ENCODE measurements at places on chromosomes 4 and X.

GRCh38 chr4:23923840-23924239, 34.0 kb upstream of the PPARGC1A start:
- DNase-seq, result no peak

- DNase-seq, result no peak
Measured at GRCh38 chrX:9905721-9906120, 61.4 kb upstream of the CLDN34 start.

DNA sequence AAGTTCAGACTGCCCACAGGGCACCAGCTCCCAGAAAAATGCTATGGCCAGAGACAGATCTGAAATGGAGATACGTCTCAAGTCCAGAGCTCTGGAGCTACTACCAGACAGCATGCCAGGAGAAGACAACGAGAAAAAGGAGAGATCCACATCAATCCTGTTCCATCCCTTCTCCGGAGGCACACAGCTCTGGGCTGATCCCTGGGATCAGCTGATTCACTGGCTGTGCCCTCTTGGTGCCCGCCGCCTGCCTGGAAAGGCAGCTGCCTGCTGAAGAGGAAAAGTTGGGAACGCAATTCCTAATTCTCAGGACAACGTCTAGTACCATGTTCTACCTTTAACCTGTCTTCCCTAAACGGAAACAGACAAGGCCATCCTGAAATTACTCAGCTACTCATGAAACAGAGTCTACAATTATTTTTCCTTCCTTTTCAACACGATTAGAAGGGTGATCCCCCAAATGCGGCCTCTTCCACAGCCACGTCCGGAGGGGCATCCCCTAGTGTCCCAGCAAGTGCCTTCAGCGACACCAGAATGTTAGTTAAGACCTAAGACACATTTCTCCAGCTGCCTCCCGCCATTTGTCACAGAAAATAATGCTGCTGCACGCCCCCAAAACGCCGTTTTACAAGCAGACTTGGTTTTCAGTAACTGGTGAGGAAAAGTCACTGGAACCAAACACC, 2.4 kb downstream of the ZFYVE28 start:
- no peak for DNase-seq

- DNase-seq, result no peak
Measured at GRCh38 chrX:78321809-78322208, 5.6 kb downstream of the CYSLTR1 start.

GRCh38 chr4:20474119-20474518, 222.4 kb downstream of the SLIT2 start:
- no peak for DNase-seq

DNA sequence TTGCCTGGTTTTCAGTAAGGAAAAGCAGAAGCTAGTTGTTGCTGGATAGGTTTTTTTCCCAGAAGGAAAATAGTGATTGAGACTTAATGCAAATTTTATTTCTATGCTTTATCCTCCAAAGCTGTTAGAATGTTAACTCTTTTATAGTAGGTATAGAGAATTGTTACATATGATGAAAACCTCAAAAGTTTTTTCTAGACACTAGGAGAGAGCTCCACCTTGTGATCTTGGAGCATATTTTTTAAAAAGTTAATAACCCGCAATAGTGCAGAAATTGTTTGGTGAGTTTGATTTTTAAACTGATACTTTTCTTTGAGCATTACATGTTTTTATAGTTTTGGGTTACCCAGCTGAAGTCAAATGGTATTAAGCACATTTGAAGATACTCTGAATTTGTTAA, 56.5 kb downstream of the STAG2 start:
- DNase-seq, result no peak

DNA sequence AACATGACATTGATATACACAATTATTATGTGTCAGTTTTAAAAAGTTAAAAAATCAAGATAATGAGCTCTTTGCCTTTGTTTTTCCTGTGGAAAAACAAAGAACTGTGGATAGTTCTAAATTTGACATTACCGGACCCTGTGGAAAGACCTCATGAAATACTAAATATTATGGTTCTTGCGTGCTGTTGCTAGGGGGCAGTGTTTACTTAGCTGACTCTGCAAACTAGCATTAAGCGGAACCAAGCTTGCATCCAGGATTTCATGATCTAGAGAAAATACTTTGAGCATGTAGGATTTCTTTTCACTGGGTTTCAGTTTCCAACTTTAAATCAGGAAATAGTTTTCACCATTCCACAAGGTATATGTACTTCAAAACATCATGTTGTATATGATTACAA, 33.6 kb downstream of the CLCN4 start:
- DNase-seq, result no peak

DNA sequence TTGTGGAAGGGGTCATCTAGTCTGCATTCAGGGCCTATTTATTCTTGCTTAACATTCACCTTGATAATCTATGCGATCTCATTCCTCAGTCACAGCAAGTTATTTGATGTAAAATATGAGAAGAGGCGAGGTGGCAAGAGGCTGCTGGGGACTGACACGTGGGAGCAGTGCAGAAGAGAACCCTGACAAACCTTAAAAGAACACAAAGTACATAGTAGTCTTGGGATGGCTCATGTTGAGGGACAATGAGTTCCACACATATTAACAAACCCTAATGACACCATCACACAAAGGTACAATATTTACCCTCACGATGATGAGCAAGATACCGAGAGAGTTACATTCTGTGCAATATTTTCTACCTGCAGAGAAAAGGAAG, 57.5 kb downstream of the MAML3 start:
- no peak for DNase-seq

DNA sequence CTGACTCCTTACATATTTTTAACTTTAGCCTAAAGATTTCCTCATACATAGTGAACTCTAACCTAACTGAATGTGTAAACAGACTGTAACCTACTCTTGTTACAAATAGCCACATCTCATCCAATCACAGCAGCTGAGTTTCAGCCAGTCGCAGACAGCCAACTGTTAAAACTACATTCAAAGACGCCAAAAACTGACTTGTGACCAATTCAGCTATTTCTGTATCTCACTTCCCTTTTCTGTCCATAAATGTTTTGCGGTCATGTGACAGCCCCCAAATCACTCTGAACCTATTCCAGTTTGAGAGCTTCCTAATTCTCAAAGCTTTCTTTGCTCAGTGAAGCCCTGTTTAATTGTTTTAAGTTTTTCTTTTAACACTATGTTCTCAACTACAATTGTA, 2731.9 kb downstream of the ARAP2 start:
- no peak for DNase-seq

DNA sequence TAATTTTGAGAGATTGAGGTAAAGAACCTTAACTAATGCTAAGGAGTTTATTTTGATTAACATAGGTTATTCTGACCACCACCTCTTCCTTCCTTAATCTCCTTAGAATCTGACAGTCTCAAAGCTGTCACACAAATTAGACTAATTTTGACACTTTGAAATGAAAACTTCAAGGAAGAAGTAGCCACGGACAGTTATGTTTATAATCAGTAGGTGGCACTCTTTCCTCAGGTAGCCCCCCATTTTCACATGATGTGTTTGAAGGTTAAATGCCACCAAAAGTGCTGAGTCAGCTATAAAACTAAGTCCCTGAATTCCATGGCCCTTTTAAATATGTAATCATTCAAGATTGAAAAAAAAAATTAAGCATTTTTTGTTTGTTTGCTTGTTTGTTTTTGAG, 22.4 kb downstream of the TMEM33 start:
- DNase-seq, result no peak

DNA sequence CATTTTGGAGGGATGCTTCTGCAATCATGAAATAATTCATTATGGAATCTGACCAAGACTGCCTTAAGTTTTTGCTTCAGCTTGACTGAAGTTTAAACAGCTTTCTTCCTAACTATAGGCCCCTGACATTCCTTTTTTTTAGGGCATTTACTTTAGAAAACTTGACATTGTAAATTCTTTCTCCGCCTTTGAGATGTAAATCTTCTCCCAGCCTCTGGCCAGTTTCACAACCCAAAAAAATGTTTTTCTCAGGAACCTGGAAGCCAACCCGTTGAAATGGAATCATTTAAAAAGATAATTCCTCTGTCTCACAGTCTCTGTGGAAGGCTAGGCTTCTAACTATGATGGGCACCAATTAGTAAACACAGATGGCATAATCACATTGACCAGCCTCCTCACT, 710.4 kb upstream of the PABPC4L start:
- DNase-seq, result no peak

DNA sequence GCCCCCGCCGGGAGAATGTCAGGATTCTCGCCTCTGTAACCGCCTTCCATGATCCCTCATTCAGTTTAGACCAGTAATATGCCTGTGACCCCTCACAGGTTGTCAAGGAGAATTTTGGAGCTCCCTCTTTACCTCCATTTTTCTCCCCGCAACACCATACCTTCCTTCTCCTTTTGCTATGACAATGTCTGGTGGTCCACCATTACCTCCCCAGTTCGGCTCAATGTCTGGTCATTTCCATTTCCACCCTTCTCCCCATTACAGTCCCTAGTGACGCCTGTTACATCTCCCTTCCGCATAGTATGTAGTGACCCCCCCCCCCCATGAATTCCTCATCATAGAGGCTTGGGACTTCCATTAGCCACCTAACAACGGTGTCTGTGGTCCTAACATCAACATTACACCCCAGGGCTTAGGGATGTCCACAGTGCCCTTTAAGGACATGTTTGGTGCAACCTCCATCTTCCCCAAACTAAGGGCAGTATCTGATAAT, 700 bp downstream of the ARAF start:
- DNase-seq, result no peak

- DNase-seq, result no peak
Measured at GRCh38 chr4:111434586-111434985, 710.7 kb upstream of the FAM241A start.

GRCh38 chr4:36609661-36610060, 328.2 kb downstream of the DTHD1 start:
- no peak for DNase-seq

DNA sequence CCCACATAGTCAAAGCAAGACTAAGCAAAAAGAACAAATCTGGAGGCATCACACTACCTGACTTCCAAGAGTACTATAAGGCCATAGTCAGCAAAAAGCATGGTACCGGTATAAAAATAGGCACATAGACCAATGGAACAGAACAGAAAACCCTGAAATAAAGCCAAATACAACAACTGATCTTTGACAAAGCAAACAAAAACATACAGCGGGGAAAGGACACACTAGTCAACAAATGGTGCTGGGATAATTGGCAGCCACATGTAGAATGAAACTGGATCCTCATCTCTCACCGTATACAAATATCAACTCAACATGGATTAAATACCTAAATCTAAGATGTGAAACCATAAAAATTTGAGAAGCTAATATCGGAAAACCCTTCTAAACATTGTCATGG, 819.3 kb upstream of the FRG1 start:
- DNase-seq, result no peak

DNA sequence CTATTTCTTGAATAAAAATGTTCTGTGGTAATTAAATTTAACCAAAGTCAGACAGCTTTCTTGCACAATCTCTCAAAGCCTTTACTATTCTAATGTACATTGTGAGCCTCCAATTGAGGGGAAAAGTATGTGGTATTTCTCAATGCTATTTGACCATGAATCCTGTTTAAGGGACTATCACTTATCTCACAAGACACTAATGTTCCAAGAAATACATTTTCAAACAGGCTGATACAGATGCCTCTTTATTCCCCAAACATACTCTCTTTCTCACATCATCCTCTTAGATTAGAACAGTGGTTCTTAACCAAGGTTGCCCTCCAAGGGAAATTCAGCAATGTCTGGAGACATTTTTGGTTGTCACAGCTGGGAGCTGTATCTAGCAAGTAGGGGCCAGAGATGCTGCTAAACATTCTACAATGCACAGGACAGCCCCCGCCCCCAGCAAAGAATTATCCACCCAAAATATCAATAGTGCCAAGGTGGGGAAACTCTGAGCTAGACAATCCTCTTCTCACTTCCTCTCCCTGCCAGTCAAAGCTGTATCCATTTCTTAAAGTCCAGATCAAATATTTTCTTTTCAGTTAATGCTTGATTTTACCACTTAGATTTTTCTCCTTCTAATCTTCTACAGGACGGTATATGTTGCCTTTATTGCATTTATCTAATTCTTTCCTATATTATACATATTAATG, 129.2 kb upstream of the TRIM2 start:
- no peak for DNase-seq

GRCh38 chr4:83552924-83553323, 17.0 kb downstream of the GPAT3 start:
- DNase-seq, result no peak

- DNase-seq, result no peak
Measured at GRCh38 chrX:73681408-73681807, 118.4 kb downstream of the CHIC1 start.

DNA sequence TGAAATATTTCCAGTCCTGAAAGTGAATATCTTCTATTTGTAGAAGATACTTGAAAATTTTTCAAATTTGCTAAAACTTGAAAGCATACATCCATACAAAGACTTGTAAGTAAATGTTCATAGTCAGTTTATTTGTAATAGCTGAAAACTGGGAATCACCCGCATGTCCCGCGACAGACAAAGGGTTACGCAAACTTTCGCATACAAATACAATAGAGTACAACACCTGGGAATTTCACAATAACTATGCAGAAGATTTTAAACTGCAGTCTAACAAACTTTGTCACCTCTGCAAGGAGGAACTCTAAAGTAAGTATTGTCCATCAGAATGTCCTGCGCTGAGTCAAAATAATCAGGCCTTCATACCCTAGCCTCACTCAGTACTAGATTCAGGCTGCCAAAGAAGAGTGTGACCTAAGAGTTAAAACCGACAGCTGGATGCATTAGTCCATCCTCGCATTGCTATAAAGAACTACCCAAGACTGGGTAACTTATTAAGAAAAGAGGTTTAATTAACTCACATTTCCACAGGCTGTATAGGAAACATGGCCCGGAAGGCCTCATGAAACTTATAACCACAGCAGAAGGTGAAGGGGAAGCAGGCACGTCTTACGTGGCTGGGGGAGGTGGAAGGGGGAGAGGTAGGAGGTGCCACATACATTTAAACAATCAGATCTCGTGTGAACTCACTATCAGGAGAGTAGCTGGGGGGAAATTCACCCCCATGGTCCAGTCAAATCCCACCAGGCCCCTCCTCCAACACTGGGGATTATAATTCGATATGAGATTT, 60.4 kb downstream of the MMRN1 start:
- DNase-seq, result no peak

- DNase-seq, result no peak
Measured at GRCh38 chr4:2222838-2223237, 19.1 kb downstream of the HAUS3 start.

DNA sequence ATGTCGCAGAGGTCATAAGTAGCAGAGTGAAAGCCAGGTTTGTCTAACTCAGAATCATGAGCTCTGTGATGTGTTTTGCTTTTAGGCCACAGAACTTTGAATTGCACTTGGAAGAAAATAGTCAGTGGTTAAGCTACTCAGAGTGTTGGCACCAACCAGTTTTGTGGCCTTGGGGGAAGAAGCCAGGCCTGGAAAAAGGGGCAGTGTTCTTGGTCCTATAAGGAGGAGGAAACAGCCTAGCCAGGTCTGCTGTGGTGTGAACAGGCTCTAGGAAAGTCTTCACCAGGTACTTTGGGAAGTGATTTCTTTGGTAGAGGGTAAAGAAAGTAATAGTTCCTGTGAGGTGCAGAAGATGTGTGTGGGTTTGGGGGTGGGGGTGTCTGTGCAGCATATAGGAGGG, 49.2 kb downstream of the FHIP1A start:
- DNase-seq, result no peak

GRCh38 chr4:109989618-109990017, 76.9 kb downstream of the EGF start:
- no peak for DNase-seq

GRCh38 chrX:99142745-99143144, 1267.3 kb downstream of the PCDH19 start:
- no peak for DNase-seq
